ENCODE measurements at places on chromosomes 11 and 22.
A peak's percentile ranks its signal among the peaks of the same experiment; 100 is the strongest.

GRCh38 chr11:123472236-123472935 lies 42.3 kb downstream of the GRAMD1B start:
- DNase-seq: no peak

DNA sequence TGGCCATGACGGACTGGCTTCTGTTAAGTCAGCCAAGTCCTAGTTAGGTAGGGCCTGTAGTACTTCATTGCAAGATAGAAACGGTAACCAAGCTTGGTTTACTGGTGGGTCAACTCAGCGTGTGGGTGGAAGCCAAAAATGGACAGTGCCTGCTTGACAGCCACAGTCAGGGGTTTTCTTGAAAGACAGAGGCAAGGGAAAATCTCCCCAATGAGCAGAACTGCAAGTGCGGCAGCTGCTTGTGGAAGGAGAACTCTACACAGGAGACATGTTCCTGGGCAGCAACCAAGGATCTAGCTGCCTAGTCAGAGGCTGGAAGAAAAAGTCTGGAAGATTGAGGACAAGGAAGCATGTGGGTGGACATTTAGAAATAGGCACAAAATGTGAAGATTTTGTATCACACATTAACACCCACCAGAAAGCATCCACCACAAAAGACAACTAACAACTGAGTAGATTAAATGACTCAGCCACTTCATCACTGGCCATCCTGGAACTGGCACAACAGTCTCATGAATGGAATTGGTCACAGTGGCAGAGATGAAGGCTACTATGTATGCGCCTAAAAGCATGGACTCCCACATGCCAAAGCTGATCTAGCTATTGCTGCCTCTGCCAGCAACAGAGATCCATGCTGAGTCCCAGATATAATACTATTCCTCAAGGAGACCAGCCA lies 40.9 kb upstream of the SCUBE2 start:
- DNase-seq: no peak

DNA sequence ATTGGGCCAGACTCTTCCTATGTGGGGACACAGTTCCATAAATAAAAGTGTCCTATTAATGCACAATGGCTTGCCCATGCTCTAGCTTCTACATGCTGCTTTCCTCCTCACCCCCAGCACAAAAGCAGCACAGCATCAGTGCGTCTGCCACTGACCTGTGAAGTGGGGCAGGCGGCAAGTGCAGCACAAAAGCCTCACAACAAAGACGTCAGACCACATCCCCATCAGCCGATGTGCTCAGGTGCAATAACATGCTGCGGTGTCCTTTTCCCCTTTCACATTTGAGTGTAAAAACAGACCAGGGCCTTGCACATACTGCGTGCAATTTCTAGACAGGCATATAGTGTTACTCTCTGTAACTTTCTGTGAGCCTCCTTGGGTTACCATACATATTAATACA lies 12.8 kb downstream of the DKK3 start:
- DNase-seq: no peak

DNA sequence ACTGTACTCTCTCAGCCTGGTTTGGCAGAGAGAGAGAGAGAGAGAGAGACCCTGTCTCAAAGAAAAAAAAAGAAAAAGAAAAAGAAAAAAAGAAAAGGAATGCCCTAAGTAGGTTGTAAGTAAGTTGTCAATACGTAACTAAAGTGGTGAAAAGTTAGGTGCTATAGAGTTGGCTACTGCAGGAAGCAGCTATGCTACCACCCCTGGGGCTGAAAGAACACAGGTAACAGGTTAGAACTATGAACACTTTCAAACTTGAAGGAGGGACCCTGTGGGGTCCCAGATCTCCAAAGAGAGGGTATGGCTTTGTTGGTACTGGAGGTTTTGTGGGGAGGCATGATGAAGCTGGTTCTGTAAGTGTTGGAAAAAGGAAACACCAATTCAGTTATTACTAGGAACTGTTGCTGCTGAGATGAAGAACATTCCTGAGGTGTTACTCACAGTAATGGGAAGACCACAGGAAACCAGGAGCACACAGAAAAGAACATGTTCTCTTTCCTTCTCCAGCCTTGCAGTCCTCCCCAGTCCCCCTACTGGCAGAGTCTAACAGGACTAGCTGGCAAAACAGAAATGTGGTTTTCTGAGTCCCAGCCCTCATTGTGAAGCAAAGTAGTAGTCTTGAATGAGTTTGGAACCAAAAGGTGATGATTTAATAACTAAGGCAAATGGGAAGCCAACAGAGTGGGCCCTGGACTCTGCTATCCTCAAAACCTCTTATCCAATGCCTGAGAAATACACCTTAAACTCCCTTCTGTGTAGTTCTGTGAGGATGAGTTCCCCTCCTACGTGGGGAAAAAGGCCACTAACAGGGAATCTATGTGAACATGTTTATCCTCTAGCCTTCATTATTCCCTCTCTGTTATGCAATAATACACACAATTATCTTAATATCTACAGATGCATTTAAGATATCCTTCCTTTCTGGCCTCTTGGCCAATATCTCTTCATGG lies 427.0 kb upstream of the DDI1 start:
- no peak for DNase-seq

DNA sequence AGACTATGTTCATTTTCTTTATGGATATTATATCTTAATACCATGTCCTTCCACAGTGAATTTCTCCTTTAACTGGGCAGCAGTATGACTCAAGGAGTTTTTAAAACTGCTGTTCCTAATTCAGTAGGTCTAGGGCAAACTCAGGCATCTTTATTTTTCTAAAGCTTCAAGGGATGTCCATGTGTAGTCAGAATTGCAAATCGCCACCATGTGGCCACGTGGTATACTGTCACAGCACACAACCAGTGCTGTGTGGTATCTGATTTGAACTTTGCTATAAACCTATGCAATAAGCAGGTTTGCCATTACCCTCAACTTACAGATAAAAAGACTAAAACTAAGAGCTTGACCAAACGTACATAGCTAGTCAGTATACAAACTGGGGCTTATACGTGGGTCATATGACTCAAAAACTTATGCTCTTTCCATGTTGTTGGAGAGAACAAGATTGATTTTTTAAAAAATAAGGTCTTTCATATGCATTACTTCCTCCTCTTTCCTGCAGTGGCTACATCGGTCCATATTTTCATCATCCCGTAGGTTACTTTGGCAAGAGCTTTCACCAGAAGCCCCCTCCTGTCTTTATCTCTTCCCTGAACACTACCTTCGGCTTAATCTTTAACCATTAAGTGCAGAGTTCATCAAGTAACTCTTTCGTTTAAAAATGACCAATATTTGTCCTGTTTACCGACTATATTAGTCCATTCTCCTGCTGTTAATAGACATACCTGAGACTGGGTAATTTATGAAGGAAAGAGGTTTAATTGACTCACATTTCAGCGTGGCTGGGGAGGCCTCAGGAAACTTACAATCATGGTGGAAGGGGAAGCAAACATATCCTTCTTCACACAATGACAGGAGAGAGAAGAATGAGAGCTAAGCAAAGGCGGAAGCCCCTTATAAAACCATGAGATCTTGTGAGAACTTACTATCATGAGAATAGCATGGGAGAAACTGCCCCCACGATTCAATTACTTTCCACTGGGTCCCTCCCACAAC lies 8.0 kb upstream of the HTATIP2 start:
- DNase-seq: peak; percentile 70

DNA sequence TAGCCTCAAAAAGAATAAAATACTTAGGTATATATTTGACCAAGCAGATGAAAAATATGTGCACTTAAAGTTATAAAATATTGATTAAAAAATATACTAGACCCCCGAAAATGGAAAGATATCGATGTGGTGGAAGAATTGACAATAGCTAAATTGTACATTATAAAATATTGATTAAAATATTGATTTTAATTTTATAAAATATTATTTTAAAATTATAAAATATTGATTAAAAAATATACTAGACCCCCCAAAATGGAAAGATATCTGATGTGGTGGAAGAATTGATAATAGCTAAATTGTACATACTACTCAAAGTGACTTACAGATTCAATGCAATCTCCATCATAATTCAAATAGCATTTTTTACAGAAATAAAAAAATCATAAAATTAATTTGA lies 1540.9 kb upstream of the RAG2 start:
- DNase-seq: no peak

DNA sequence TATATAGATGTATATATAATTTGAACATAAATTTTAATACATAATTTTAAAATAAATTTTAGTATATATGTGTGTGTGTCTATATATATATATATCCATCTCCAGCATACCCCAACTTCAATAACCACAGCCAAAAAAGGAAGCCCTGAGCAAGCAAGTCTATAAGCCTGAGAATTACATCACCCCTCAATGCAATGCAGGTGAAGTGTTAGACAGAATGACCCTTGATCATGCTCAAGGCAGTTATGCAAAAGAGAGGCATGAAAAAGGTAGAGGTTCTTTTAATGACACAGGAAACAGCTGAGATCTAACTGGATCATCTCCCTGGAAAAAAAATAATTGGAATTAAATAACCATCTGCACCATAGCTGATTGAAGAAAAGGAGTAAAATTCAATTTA lies 557.9 kb upstream of the ANO5 start:
- DNase-seq: no peak

DNA sequence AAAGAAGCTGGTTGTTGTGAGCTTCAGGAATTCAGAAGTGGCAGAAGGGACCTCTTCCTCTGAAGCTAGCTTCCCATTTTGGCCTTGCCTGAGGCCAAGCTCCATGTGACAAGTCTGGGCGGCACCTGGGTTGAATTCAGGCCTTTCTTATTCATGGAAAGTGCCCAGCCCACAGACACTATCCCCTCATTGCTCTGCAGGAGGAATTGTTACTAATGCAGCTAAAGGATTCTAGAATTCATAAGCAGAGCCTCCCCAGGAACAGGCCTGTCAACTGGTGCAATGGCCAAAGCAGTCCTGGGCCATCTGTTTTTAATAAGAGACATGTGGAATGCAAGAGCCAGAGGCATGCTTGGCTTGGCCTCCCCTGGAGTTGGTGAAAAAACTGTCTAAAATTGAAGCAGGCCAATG lies 71.4 kb downstream of the SLC1A2 start:
- no peak for DNase-seq

- peak; percentile 16 for DNase-seq
Observed at GRCh38 chr11:120169981-120170698, 32.2 kb upstream of the TRIM29 start.

DNA sequence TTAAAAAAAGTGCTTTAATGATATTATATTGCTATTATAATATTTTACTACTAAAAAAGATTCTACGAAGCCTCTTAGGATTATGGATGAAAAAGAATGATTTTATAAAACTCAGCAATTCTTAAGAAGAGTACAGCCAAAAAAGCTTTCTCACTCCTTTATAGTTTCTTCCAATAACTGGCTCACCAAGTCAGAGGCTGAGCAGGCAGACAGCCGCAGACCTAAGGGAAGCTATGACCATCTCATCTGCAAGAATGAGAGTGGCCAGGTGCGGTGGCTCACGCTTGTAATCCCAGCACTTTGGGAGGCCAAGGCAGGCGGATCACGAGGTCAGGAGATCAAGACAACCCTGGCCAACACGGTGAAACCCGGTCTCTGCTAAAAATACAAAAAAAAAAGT lies 12.7 kb upstream of the EMID1 start:
- DNase-seq: no peak

DNA sequence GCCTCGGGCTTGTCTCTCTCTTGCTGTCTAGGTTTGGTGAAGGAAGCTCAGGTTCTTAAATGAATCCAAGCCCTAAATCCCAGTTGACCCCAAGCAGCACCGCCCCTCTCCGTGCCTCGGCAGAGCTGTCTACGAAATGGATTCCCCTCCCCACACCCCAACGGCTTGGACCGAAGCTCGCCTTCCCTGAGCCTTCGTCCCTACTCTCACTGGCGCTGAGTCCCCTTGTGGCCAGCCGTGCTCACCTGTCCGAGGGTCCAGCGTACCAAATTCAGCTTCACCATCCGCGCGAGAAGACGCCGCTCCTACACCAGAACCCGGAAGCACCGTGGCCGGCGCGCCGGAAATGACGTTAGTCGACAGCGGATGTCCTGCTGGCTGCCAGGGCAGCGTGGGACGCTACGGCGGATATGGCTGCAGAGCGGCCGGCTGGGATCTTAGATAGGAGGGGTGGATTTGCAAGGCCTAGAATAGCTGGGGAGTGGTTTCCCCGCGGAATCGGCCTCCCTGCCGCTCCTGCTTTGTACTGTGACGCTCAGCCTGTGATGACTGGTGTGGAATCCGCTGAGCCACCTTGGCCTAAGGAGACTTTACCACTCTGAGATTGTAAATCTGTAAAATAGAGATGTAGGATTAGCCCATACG lies at the start of gene TFIP11:
TFIP11 (minus strand) TSS at position 325 of the 645 bp plus-strand sequence. CDS start 2,201 bp downstream, outside the sequence.
- peak; percentile 96 for DNase-seq

DNA sequence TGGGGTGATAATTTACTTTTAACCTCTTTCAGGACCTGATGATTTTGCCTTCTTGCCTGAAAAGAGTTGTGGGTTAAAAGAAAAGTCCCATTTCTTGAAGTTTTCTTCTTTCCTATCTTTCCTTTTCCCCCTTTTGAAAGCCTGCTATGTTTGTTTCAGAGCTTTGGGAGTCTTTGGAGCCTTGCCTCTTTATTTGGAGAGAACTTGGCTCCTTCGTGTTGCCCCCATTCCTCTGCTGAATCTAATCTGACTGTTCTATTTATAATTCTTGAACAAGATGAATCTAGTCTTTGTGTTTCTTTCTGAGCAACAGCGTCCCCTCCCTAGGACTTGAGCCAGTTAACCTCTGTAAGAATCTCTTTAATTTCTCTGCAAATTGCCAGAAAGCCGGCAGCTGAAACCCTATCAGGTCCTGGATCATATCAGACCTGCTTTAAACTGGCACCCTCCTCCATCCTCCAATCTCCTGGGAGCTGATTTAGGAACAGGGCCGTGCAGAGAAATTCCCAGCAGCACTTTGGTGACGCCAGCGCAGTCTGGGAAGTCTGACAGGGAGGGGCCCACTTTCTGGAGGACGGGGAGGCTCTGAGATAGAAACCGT lies 289.1 kb upstream of the SORL1-AS1 start:
- DNase-seq: peak; percentile 71

- DNase-seq: no peak
Observed at GRCh38 chr22:43375951-43376455, 32.8 kb upstream of the SCUBE1 start.

DNA sequence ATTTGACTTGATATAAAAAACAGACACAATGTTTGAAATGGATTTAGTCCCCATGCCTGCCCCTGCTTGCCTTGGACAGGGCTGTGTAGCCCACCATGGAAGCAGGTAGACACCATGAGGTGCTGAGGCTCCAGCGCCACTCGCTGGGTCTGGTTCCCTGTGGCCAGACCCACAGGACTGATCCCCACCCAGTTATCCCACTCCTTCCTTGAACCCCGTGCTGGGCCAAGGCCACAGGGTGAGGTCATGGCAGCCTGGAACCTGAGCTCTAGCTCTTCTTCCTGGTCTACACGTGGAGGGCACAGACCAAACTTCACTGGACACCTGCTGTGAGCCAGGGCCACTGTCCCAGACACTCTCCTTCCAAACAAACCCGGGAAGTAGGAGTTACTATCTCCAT lies 42.5 kb downstream of the GAB4 start:
- DNase-seq: no peak
